Hematopoietic multipotent progenitor cell treated with erythropoietin and hydrocortisone succinate and interleukin-3 and kit ligand, for 8 days (in vitro differentiated cells): ENCODE measurements at places on chromosomes 12 and 14.

- peak; percentile 34 for DNase-seq
Measured at GRCh38 chr14:76352639-76353281, 23.2 kb upstream of the ESRRB start.

GRCh38 chr12:110928700-110929099 is 8.3 kb upstream of the MYL2 start:
- peak; percentile 62 for DNase-seq

DNA sequence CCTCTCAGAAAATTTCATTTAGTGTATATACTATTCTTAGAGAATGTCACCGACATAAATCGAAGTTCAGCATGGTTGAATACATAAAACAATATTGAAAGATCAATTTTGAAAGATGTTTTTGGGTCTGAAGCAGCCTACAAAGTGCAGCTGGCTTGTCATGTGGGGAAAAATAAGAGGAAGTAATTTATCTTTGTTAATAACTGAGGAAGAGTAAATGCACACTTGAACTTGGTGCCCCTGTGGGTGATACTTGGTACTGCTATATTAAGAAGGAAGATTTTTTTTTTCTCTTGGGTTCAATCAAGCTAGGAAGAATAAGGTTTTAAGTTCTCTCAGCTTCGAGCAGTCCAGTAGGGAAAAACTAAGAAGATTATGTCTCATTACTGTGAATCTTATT is 661.3 kb downstream of the RPL10L start:
- DNase-seq: peak; percentile 2

DNA sequence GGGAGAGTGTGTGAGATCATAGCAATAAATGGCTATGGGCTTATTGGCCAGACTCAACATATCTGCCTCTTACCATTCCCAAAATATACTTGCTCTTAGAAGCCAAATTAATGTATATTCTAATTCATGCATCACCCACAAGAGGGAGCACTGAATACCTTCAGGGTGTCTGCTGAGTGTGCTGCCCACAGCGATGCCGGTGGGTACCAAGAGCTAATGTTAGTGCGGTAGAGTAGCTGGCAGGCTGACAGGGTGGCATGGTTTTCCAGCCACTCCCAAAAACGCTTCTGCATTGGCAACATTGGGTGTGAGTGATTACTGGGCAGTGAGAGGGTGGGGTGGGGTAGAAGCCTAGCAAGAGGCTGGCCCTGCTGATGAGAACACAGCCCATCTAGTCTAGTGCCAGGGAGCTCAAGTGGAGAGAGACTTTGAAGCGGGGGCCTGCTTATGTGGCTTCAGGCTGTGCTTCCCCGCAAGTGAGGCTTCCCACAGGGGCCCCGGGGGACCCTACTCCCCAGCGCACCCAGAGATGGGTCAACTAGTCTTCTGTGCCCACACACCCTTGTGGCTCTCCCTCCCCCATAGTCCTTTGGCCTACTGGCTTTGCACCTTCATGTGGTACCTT is 9.2 kb upstream of the PLEKHD1 start:
- DNase-seq: peak; percentile 58

- no peak for DNase-seq
Measured at GRCh38 chr14:105123981-105124765, 44.4 kb downstream of the JAG2 start.

- no peak for DNase-seq
Measured at GRCh38 chr12:123659996-123660727, 10.8 kb upstream of the TCTN2 start.

DNA sequence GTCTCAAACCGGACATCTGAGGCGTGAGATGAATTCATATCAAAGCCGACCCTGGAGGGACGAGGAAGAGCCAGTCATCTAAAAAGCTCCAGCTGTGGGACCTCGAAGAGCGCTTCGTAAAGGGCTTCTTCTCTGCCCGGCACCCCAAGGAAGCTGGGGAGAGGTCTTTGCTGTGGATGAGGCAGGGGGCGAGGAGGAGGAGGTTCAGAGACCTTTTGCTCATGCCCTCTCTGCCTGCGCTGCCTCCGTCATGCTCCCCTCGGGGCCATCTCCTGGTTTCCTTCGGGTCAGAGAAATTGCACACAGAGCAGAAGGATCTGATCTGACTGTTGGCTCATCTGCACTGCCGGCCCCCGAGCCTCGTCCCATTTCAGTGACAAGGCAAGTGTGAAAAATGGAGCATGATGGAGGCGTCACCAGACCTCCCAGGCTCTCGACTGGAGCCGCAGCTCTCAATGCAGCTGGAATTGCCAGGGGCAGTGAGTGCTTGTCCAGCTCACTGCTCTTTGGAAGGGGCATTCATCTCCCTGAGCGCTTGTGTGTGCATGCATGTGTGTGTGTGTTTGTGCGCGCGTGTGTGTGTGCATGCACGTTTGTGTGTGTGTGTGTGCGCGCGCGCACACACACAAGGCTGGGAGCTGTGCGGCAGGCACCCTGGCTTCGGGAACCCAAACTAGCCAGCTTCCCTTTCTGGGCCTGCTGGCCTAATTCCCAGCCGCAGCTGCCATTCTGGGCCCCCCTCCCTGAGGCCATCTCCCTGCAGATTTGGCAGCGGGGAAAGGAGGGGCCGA is 9.2 kb downstream of the CABP1 start:
- DNase-seq: no peak

- no peak for DNase-seq
Measured at GRCh38 chr12:69102856-69103255, 136.5 kb upstream of the CPSF6 start.

- no peak for DNase-seq
Measured at GRCh38 chr12:48010366-48010970, 6.2 kb upstream of the COL2A1 start.

- DNase-seq: peak; percentile 9
Measured at GRCh38 chr12:106227641-106228319, 20.0 kb downstream of the CKAP4 start.

GRCh38 chr12:113664224-113664681 is 192.6 kb upstream of the LHX5 start:
- DNase-seq: no peak

DNA sequence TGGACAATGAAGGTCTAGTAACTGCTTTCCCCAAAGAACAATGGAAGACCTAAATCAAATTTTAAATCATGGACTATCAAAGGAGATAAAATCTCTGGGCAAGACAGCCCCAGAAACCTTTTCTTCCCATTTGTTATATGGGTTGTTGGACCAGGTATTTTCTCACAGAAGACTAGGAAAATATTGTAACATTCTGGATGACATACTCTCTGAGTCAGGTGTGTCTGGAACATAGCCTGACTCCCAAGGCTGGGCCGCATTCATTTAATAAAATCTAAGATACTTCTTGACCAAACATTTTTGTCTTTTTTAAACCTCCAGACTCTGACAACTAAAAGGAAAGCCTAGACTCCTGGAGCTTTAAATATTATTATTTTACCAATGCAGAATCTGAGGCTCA is 87.9 kb downstream of the ATP23 start:
- DNase-seq: no peak

GRCh38 chr14:101827286-101827685 is 65.8 kb downstream of the PPP2R5C start:
- DNase-seq: no peak

GRCh38 chr12:68376901-68377300 is 44.7 kb upstream of the MDM1 start:
- DNase-seq: no peak

DNA sequence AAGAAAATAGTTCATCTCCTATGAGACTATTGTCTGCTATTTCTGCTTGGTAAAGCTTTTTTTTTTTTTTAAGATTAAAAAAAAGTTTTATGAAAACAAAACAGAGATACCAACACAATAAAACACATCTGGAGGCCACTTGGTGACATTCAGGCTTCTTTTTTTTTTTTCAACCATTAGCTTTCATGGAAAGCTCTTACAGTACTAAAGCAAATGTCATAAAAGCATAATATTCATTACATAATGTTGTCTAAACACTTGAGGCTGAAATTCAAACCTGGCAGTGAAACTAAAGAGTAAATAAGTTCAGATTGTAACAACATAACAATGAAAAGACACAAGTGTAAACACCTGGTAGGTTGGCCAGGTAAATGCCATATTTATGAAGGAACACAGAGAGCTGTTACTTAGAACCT is 14.7 kb downstream of the PRICKLE1 start:
- no peak for DNase-seq

DNA sequence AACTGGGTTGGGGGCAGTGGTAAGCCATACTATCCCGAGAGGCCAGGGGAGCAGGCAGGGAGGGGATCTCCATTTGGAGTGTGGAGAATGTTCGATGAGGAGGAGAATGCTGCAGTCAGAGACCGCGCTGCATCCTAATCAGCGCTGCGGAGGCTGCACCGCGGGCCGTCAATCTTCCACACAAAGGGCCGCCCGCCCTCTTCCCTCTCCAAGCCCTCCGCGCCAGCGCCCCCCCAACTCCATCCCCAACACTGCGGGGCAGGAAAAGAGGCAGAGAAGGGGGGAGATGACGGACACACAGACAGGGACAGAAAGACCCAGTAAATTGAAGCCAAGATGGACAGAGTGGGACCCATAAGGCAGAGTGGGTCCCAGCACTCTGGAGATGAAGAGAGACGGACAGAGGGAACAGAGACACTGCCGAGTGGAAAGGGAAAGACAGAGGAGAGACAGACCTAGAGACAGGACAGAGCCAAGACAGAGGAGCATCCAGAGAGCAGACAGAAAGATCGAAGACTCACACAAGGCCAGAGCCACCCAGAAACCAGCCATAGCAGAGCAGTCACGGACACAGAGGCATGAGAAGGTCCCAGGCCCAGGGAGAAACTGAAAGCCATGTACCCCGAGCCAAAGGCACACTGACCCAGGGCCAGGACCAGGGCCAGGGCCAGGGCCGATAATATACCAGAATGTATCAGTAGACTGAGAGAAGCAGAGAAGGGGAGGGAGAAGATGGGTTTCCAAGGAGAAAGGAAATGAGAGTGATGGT is 3.5 kb downstream of the CISTR start:
- DNase-seq: no peak
